Cerebellum (tissue), 4 donors: ENCODE measurements at places on chromosomes 1 and 21.

- DNase-seq = no peak
Measured at GRCh38 chr1:24886241-24886640, 43.8 kb downstream of the RUNX3 start.

- DNase-seq = no peak
Measured at GRCh38 chr1:180609643-180610555, 21.9 kb upstream of the XPR1 start.

DNA sequence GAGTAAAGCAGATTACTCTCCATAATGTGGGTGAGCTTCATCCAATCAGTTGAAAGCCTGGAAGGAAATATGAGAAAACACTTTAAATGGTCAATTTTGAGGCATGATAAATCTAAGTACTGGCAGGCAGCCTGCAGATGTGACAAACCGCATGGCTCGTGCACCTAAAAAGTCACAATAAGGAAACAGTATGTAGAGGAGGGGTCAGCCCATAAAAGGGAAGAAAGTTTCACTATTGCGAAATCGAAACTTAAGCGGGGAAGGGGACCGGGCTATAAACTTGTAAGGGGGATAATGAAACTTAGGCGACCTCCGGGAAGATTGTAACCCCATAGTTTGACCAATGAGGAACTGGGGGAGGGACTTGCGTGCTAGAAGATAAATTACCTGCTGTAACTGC, 109.8 kb downstream of the PLPPR4 start:
- no peak for DNase-seq

GRCh38 chr1:201218409-201218808, 27.8 kb downstream of the IGFN1 start:
- DNase-seq = no peak

DNA sequence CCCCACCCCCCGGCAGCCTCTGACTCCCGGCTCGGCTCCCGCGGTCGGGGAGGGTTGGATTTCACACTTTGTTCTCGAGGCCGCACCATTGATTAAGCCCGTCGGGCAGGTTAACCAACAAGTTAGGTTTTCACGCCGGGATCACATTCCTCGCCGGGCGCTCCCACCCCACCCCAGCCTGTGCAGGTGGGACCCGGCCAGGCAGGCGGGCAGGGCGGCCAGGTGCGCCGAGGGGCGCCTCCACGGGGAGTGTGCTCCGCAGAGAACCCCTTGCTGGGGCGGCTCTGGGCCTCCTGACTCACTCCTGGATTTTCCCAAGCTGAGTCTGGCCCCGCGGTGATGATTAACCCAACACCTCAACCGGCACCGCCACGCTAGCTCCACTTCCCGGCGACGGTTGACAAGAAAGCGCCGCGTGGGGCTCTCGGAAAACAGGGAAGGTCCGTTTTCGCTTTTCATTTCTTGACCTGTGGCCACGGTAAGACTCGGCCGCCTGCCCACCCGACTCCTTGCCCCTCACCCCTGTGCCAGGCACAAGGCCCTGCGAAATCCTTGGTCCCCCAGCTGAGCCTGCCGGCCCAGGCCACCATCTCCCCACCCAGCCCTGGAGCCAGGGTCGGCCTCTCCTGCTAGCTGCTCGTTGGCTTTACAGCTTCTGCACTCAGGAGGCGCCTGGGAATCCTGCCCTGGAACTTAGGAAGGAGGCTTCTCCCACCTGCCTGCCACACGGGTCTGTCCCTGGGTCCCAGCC, 8.8 kb upstream of the TTLL10 start:
- no peak for DNase-seq

DNA sequence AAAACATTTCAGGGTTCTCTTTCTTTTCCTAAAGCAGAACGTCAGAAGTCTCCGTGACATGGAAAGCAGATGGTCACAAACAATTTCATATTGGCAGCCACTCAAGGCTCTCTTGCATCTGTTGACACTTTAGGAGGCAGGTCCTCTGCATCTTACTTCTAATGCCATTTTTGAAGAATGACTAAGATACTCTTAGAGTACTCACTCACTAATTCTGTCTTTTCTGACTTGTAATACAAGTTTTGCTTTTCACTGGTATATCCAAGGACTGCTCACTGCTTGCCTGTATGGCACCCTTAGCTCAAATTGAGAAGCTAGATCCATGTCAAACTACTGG, 68.3 kb downstream of the PRRX1 start:
- DNase-seq = no peak

DNA sequence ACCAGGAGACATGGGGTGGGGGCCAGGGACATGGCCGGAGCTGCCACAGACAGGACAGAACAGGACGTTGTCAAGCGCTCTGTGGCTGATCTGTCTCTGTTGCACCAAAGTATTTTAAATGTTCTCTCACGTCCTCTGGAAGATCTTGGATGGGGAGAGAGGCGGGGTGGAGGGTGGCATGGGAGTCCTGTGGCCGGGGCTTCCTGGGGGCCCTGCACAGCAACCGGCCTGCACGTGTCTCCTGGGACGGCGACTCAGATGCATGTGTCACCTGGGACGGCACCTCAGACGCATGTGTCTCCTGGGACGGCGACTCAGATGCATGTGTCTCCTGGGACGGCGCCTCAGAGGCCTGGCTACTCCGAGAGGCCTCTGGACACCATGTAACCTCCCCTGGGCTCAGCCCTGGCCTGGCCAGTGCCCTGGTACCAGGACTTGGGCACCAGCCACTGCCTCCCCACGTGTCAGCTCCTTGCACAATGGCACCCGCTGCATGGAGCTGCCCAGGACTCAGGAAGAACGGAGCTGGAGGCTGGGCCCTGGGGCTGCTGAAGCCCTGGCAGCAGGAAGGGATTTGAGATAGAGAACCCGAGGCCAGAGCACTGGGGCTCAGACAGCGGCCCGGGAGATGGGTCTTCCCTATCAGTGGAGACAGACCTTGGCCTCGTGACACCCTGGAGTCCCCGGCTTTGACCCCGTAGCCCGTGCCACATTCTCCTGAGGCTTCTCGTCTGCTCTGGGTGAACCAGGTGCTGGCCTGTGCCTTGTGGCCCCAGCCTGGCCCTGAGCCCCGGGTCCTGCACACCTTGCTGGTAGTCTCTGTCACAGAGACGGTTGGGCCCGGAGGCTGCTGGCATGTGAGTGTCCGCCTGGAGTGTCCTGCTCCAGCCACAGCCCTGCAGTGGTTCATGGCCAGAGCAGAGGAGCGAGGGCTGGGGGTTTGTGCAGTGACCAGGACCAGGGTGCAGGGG, 14.7 kb upstream of the SLC19A1 start:
- no peak for DNase-seq

DNA sequence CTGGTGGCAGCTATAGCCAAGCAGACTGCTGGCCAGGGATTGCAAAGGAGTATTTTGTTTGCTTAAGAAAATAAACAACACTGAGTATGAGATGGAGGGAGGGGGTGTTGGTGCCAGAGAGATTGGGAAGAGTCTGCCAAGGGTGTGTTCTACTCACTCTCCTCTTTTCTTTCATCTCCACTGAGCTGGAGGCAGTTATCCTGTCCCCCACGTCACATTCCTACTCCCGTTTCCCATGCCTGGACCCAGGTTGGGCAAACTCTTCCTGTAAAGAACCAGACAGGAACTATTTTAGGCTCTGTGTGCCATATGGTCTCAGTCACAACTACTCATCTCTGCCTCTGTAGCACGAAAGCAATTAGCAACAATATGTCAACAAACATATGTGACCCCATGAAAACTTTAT, 1.4 kb upstream of the IL24 start:
- peak; percentile 66 for DNase-seq

GRCh38 chr21:36980280-36981048, 14.0 kb upstream of the HLCS start:
- peak; percentile 48 for DNase-seq

DNA sequence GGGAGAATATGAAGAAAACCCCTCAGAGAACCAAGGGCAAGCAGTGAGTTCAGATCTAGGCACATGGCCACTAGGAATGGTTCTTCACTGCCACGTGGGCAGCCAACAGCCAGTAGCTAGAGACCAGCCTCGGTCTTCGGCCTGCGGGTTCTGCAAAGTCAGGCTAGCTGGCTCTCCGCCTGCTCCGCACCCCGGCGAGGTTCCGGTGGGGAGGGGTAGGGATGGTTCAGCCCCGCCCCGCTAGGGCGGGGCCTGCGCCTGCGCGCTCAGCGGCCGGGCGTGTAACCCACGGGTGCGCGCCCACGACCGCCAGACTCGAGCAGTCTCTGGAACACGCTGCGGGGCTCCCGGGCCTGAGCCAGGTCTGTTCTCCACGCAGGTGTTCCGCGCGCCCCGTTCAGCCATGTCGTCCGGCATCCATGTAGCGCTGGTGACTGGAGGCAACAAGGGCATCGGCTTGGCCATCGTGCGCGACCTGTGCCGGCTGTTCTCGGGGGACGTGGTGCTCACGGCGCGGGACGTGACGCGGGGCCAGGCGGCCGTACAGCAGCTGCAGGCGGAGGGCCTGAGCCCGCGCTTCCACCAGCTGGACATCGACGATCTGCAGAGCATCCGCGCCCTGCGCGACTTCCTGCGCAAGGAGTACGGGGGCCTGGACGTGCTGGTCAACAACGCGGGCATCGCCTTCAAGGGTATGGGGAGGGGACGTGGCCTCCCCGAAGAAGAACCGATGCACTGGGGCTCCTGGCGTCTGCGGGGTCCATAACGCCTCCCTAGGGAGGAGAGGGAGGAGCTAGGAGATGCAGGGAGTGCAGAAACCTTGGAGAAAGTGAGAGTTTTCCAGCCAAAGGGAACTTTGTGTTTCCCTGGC, at the start of gene CBR1:
CBR1 (plus strand) TSS at position 312 of the 871 bp plus-strand sequence; CDS start at position 404, 92 bp downstream.
- peak; percentile 96 for DNase-seq

DNA sequence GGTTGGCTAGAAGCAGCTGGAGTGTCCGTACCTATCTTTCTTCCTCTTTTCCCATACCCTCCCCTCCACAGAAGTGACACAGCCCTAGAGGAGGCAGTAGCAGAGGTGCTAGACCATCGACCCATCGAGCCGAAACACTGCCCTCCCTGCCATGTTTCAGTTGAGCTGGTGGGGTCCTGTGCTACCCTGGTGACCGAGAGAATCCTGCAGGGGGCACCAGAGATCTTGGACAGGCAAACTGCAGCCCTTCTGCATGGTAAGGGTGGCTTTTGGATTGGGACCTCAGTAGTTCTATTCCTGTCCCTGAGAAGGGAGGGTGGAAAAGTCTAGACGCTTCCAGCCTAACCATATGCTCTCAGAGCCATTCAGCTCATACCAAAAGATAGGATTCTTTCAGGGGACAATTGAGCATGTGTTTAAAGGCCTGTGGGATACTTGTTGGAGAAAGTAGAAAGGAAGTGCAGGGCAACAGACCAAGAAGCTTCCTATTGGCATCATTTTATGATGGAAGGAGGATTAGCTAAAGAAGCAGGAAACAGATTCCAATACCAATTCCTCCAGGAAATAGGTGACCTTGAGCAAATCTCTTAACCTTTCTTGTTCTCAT, 11.7 kb upstream of the BNIPL start:
- peak; percentile 76 for DNase-seq

DNA sequence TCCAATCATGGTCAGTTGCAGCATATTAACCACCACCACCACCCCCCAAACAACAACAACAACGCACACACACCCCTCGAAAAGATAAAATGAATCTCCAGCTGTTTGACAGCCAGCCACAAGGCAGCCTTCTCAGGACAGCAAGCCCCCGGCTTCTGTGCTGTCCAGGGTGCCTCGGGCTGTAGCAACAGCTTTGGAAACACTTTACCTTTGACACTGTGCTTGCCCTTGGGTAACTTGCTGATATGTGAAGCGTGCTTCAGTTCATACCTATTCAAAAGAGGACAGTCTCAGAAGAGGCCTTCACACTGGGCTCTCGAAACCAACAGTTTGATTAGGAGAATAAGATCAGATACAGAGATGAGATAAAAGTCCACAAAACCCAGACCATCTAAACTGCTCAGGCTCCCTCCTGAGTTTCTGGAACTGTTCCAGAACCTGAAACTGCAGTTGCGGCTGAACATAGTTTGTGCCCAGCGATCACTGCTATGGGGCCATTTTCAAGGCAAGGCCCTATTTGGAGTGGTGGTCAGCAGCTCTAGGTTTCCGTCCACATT, 44.9 kb downstream of the PARP1 start:
- DNase-seq = no peak

DNA sequence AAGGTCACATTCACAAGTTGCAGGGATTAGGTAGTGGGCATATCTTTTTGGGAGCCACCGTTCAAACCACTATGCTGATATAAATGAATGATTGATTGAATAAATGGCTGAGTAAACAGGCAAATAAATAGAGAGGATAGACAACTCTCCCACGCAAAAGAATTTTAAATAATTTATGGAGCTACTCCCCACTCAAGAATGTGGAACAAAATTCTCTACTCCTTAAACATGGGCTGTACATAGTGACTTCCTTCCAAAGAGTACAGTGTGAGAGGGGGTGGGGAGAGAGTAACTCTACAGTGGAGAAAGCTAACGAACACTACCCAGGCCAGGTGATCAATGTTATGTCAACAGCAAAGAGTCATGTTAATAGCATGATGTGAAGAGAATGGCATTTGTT, 40.7 kb downstream of the KRTAP19-8 start:
- DNase-seq = no peak

- DNase-seq = peak; percentile 21
Measured at GRCh38 chr1:33410091-33410701, 20.7 kb downstream of the PHC2 start.

DNA sequence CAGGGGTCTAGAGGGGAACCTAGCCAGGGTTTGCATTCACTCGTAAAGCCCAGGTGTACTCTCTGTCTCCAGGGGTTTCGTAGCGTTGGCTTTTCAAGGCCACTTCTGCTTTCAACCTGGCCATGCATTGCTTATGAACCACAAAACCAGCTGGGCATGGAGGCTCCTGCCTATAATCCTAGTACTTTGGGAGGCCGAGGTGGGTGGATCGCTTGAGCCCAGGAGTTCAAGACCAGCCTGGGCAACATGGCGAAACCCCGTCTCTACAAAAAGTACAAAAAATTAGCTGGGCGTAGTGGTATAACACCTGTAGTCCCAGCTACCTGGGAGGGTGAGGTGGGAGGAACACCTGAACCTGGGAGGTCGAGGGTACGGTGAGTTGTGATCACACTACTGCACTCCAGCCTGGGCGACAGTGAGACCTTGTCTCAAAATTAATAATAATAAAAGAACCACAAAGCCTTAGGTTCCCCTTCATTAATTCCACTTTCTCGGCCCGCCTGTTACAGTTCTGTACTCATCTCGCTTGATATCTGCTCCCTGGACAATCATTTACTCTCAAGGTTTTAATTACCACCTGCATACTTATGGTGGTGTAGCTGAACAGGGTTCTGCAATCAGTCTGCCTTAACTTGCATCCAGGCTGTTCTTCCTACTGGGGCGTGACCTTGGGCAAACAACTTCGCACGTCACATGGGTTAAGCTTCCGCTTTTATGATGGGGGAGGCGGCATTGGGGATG, 6.1 kb downstream of the SLC16A4 start:
- no peak for DNase-seq

- DNase-seq = peak; percentile 37
Measured at GRCh38 chr1:107782217-107782845, 182.6 kb downstream of the VAV3 start.
